Posterior cingulate gyrus (tissue), 11 donors: ENCODE measurements at places on chromosomes 7 and 10.

DNA sequence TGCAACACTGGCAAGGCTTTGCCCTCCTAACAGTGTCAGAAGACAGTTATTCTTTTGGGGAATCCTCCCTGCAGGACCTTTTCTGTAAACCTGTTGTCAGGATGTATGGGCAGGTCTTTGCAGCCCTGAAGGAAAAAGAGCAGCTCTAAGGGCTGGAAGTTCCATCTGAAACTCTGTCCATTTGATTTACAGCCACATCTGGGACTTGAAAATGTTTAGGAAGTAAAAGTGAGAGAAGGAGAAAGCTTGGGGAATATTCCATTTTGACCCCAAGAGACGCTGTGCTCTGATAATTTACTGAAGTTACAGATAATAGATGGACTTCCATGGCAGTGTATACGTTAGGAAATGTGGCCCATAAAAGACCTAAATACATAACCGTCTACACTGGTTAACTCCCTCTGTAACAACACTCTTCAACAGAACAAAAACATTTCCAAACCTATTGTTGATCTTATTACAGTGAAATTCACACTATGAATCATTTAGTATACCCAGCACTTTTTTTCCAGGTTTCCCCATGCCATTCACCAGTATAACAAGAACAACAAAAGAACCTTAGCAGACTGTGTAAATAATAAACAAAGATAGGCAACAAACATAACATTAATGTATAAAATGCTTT lies 89.1 kb downstream of the KIAA1549 start:
- no peak for DNase-seq

GRCh38 chr10:102813734-102814452 lies 23.3 kb downstream of the CYP17A1 start:
- no peak for DNase-seq

DNA sequence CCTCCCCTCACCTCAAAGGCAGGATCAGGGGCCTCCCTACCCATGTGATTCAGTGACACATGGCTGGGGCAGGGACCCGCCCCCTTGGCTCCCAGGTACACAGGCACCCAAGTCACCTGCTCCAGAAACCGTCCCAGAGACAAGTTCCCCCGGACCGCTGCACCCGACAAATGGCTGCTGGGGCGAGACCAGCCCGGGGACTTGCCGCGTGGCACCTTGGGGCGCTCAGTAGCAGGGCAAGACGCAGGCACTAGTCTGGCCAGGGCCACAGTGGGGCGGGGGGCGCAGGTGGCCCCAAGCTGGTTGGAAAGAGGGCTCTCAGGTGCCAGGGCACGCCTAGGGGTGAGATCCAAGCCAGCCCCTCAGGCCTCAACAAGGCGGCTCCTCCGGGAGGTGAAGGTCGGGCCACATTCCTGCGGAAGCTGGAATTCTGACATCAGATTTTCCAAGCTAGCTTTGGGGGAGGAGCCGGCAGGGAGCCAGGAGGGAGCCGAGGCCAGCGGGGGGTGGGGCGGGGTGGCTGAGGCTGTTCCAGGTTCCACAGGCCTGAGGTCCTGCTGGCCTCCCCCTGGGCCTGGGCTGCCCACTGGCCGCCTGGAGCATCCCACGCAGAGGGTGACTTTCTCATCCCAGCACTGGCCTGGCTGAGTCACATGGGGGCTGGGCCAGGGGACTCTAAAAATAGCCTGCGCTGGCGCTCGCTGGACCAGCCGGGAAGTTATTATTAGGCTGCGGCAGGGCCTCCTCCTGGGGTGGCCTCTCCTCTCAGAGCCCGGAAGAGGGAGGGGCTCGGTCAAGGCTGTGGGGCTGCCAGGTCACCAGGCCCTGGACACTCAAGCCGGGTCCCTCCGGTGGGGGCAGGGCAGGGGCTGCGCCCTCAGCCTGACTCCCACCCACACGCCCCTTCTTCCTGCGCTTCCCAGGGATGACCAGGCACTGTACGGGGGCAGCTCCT lies 20.5 kb upstream of the INPP5A start:
- DNase-seq, result peak; percentile 63

- no peak for DNase-seq
These were observed 100.1 kb downstream of the BTRC start for GRCh38 chr10:101453791-101454718.

DNA sequence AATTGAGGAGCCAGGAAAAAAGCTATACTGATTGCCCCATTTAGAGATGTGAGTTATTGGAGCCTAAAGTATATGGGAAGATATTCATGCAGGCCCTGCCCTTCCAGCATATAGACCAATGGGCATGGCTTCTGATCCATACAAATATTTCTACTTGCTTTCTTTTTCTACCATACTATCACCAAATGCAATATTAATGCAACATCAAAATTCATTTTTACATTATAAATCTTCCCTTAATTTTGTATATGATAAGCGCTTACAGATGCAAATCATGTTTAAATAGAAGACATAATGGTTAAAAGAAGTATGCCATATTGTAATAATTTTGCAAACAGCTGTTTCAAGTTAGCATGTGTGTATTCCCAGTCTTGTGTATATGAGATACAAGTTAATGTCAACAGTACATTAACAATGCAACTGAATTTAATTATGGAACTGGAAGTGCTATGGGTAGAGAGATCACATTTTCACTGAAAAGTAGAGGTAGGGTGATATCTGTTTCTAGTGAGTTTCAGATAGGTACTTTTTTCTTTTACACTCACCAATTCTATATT lies 24.6 kb upstream of the WNT16 start:
- no peak for DNase-seq

GRCh38 chr10:14476641-14477407 lies 146.1 kb upstream of the FRMD4A start:
- no peak for DNase-seq
